Fibroblast of skin of left quadriceps (primary cell): ENCODE measurements at places on chromosomes 4 and X.

GRCh38 chr4:91681544-91681943, 622.2 kb upstream of the GRID2 start:
- no peak for DNase-seq

DNA sequence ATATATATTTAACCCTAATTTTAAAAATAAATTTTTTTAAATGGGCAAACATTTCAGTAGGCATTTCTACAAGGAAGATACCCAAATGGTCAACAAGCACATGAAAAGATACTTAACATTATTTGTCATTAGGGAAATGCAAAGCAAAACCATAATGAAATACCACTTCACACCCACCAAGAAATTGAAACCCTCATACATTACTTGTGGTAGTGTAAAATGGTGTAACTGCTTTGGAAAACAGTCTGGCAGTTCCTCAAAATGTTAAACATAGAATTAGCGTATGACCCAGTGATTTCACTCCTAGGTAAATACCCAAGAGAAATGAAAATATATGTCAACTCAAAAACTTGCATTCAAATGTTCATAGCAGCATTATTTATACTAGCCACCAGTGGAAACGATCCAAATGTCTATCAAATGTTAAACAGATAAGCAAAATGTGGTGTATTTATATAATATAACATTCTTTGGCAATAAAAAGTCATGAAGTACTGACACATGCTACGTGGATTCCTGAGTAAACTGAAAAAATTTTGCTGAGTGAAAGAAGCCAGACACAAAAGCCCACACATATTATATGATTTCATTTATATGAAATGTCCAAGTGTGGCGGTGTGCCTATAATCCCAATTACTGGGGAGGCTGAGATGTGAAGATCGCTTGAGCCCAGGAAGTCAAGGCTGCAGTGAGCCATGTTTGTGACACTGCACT, 16.6 kb downstream of the TRIM2 start:
- DNase-seq = peak; percentile 71

GRCh38 chr4:155565776-155566175, 100.9 kb upstream of the GUCY1A1 start:
- DNase-seq = no peak

DNA sequence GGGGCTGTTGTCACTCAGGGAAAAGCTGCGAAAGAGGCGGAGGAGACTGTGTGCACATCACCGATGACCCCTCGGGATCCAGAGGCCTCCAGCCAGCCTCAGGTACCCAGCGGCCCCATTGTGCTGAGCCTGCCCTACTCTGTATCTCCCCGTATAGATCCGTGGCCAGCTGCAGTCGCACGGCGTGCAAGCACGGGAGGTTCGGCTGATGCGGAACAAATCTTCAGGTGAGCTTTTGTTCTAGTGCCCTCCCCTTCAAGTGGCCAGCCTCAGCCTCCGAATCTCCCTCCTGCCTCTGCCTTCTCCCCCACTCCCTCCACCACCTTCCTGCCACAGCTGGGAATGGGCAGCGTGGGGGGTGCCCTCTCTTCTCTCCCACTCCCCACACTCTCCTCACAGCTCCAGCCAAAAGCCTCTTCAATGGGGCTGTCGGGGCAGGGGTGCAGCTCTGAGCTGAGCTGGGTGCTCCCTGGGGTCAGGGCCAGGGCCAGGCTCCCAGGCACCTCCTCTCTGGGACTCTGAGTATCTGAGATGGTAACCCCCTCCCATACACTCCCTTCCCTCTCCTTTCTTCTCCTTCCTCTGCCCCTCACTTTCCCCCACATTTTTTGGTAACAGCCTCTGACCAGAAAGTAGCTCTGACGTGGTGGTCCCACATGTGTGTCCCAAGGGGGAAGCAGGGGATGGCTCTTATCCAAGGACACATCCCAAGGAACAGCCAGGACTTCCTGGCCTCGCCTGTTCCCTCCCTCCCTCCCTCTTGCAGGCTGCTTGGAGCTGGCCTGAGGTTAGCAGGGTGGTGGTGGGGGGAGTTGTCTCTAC, 20.4 kb upstream of the UBA1 start:
- no peak for DNase-seq

- DNase-seq = no peak
Observed at GRCh38 chr4:3372264-3372932, 69.4 kb upstream of the HGFAC start.

DNA sequence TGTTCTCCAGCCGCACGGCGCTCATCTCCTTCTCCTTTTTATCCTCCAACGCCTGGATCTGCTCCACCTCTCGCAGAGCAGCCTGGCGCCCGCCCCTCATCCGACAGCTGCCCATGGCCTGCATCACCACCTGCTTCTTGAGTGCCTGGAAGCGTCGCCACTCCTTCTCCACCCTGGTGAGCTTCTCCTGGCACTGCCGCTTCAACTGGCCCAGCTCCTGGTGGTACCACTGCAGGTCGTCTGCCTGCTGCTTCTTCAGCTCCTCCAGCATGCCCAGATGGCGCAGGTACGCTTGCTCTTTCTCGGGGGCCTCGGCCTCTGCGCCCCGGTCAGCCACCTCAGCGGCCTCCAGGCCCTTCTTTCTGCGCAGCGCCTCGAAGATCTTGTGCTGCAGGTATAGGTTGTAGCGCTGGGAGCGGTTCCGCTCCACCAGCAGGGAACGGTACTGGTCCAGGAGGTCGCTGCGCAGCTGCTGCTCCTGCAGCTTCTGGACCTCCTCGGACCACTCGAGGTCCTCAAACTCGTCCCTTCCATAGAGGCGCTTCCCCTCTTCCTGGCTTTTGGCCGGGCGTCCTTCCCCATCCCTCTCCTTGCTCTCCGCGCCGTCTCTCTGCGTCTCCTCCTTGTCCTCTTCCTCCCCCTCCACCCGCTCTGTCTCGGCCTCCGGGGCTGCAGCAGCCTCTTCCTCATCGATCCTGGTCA, 1.2 kb upstream of the TADA2B start:
- no peak for DNase-seq

DNA sequence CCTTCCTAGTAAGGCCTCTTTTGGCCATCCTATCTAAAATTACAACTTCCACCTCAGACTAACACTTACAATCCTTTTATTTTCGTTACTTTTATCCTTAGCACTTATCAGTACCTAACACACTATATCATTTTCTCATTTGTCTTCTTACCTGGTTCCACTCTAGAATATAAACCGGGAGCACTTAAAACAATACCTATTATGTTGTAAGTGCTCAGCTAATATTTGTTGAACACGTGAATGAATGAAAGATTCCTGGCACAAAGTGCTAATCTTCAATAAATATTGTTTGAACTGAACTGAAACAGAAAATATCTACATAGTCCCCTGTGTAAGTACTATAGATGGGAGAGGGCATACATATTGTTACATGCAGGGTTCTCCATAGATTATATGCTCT, 14.4 kb downstream of the MGARP start:
- DNase-seq = no peak

DNA sequence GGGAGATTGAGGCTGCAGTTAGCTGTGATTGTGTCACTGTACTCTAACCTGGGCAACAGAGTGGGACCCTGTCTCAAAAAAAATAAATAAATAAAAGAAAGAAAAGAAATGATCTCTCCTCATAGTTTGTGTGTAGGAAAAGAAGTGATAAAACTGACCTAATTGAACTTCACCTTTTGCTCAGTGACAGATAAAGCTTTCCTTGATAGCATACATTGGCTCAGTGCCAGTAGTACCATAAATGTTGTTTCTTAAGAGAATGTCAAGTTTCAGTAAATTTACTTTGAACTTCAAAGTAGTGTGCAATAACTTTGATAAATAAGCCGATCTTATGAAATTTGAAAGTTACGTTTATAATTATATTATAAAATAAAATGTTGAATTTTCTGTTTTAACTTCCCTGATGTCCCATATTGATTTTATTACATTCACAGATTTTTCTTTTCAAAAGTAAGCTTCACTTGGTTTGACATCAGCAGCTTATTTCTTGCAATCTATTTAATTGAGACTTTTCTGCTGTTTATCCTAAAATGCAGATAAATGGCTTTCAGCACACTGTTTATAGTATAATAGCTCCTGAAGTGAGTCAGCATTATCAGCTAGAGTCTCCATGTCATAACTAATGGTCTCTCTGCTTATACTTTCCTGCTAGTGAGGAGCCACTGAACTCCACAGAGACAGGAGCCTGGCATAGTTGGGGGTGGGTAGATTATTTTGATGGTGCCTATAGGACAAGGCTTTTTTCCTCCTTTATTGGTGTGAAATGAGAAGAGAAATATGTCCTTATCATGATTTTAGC, 330.1 kb downstream of the BMPR1B start:
- DNase-seq = no peak

DNA sequence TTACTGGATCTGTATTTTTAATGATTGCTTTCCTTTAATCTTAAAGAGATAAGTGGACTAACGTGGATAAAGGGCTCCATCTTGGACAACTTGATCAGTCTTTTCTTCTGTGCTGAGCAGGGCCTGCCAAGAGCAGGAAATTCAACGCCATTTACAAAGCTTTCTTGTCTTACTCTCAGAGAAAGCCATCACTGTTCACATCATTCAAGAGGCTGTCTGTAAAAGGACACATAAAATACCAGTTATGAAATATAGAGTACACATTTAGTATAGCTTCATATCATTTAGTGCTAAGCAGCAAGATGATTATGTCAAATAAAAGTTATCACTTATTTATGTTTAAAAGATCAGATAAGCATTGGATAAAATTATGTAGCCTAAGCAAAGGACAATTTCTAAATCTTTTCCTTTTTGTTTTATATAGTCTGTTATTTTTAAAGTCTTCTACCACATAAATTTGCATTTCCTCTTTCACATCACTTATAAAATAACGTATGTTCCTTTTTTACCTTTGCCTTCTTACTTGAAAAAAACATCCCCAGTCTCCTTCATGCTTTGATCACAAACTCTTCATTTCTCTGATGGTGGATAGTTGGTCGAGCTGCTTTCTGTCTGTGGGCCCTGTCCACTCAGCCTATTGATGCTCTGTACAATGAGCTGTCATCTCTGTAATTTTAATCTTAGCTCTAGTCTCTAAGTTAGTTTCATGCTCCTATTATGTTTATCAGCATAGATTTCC, 2.1 kb upstream of the CCNG2 start:
- no peak for DNase-seq

DNA sequence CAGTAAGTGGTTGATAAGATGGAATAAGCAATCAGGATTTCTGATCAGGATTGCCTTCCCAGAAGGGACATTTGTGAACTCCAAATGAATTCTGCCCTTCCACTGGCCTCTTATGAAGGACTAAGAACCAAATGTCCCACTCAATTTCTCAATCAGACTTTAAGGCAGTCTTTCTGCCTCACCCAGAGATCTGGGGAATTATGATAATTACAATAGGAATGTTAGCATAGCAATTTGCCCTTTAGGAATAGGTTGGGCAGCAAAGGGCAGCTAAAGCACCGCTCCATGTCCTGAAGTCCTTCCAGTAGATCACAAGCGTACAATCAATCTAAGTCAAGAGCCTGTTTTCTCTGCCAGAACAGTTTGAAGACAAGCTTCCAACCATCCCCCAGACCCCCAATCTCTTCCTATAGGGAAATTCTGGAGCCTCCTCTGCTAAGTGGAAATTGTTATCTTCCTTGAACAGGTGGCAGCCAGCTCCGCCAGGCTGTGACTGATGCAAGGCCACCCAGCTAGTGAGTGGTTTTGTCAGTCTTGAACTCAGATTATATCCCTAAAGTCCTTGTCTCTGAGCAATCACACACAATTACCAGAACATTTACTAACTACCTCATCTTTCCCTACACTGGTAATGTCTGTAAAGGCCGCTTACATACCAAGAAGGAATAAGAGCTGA, 18.6 kb downstream of the NKX3-2 start:
- no peak for DNase-seq

DNA sequence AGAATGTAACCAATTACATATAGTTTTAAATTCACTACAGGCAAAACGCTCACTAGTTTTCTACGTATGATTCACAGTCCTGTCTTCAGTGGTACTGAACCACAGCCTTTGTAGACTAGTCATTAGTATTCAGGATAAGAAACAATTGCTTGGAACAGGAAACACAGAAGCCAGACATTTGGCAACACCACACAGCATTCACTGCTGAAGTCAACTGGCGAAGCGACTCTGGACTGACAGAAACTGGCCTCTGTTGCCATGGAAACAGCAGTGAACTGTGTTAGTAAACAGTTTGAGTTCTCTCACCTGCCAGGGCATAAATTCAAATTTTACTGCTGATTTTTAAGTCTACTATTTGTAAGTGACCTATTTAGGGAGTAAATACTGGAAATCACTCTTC, 57.6 kb downstream of the MAPK10 start:
- DNase-seq = no peak

- no peak for DNase-seq
Observed at GRCh38 chrX:131895807-131896206, 127.3 kb upstream of the STK26 start.

- no peak for DNase-seq
Observed at GRCh38 chr4:7288751-7289523, 96.6 kb downstream of the SORCS2 start.
